ENCODE measurements at places on chromosomes 2 and 18.

- no peak for DNase-seq
These were observed 66.4 kb upstream of the RAB6C start for GRCh38 chr2:129912871-129913694.

GRCh38 chr2:85405201-85406059 lies 4.7 kb downstream of the CAPG start:
- DNase-seq, result no peak

GRCh38 chr2:102033750-102034682 lies 42.3 kb downstream of the IL1R2 start:
- no peak for DNase-seq

GRCh38 chr2:201448701-201449100 lies 2.6 kb downstream of the TRAK2 start:
- DNase-seq, result no peak

GRCh38 chr2:65429786-65430602 lies 2.4 kb downstream of the SPRED2 start:
- DNase-seq, result peak; percentile 19

DNA sequence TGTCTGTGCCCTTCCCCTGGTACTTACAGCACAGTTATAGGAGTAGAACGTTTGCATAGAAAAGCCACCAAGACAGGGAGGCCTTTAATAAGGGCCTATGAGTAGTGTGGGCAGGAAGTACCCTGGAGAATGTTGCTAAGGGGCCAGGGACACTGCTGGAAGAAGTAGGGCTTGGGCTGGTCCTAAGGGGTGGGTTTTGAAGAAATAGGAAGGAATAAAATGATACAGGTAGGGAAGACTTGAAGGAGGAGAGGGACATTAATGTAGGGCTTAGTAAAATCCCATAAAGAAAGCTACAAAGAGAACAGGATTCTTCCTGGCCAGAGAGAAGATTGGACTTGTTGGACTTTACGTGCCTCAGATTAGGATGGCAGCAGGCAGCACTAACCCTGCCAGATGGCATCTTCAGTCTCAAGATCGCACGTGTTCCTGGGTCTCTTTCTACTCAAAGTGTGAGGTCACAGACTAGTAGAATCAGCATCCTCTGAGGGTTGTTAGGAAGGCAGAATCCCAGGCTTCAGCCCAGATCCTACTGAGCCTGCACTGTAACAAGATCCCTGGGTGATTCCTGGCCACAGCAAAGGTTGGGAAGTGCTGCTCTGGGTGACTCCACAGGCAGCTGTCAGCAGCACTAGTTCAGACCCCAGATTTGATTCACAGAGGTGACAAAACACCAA lies 39.2 kb downstream of the EPAS1 start:
- no peak for DNase-seq

DNA sequence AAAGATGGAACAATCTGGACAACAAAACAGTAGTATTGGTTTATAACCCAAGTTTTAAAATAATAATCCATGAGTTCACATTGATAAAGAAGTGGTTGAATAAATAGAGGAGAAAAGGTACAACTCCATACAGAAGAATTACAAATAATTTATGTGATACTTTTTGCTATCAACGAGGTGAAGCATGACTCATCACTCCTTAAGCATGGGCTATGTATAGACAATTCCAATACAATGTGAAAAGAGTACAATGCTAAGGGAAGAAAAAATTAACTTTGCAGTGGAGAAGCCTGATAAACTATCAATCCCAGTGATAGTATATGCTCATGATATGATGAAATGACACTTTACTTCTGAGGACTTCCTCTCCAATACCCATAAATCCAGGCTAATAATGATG lies 312.9 kb downstream of the GULP1 start:
- no peak for DNase-seq

GRCh38 chr18:35376393-35376741 lies 770 bp downstream of the ZNF396 start:
- peak; percentile 45 for DNase-seq

GRCh38 chr2:98172951-98173350 lies 86.0 kb downstream of the VWA3B start:
- no peak for DNase-seq

DNA sequence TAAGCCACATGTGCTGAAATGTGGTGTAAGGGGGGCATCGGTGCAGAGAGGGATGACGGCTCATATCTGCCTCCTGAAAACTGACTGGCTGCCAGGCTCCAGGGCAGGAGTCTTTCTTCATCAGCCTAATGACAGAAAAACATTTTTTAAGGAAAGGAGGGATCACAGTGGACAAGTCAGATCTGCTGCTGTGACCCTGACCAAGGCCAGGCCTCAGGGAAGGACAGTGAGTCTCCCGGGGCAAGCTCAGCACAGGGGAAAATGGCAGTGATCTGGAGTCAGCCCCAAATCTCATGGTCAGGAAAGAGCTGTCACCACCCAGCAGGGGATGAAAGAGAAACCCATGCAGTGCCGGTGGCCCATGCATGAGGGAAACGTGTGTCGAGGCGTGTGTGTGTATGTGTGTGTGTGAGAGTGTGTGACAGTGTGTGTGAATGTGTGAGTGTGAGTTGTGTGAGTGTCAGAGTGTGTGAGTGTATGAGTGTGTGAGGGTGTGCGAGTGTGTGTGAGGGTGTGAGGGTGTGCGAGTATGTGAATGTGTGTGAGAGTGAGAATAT lies 134.5 kb downstream of the INHBB start:
- DNase-seq, result no peak

Measured in neural progenitor cell (in vitro differentiated cells).